ENCODE measurements at places on chromosomes 3 and 15. TPM values are rescaled to one million over a fixed set of nuclear protein-coding genes. Genes with fewer than 3 reads are reported as not detected.

GRCh38 chr3:32246079-32246675, 7.7 kb downstream of the CMTM8 start:
- peak; percentile 70 for DNase-seq

- DNase-seq, result no peak
These were observed 1.9 kb downstream of the SLC51A start for GRCh38 chr3:196218155-196218712.

DNA sequence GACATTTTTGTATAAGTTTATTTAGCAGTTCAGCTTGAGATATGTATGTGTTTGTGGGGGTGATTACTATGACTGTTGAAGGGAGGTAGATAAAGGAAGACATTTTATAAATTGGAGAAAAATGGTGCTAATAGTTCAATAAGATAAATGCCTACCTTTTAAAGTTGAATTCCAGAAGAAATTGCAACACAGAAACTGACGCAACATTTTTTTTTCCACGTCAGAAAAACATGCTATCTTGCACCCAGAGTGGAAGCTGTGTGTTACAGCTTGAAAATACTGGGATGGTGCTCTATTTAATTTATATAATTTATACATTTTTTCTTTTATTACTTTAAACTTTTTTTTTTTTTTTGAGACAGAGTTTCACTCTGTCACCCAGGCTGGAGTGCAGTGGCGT, 171.7 kb downstream of the WNT5A start:
- no peak for DNase-seq

The SEC11A gene
- 81.0 TPM for total RNA-seq

- no peak for DNase-seq
These were observed 11.6 kb downstream of the ANKRD34C start for GRCh38 chr15:79294075-79294474.

DNA sequence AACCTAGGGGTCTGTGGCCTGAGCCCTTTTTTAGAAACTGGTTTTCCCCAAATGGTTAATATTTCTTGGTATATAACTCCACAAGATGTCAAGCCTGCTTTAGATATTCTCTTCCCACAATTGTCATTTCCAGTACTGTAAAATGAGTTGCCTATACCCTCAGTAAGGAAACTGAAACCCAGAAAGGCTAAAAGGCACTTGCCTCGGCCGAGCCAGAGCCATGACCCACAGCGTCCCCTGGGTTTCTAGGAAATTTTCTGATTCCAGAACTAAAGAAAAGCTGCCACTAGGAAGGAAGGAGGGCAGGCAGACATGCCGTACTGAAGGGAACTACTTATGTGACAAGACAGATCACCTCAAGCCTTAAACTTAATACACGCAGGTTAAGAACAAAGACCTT, 59.1 kb downstream of the ATP8B4 start:
- DNase-seq, result no peak

The CPA3 gene
- 3.7 TPM for total RNA-seq

- peak; percentile 86 for DNase-seq
These were observed 26.0 kb downstream of the FBXW12 start for GRCh38 chr3:48397767-48398681.

The OR5K4 gene
- not detected for total RNA-seq

GRCh38 chr3:46868287-46868686, 5.0 kb upstream of the MYL3 start:
- no peak for DNase-seq

DNA sequence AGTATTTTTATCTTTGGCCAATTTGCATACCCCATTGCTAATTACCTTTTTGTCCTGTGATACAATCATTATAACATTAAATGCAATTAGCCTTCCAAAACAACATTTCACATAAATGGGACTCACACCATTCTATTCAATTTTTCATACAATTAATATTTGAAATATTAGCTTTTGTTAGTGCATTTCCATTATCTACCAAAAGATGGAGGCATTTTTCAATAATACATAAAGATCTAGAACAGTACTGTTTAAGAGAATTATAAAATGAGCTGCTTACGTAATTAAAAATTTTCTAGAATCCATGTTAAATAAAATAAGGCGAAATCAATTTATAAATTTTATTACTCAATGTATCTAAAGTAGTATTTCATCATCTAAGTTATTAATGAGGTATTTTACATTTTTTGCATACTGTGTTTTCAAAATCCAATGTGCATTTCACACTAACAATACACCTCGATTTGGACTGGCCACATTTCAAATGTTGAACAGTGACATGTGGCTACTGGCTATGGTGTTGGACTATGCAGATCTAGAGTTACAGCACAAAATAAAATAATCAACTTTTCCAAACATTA, 74.3 kb downstream of the TJP1 start:
- no peak for DNase-seq

The SUCNR1 gene
- 0.11 TPM for total RNA-seq

The PLA2G4D gene
- not detected for total RNA-seq

The GOLGA8H gene
- total RNA-seq, result 0.42 TPM

DNA sequence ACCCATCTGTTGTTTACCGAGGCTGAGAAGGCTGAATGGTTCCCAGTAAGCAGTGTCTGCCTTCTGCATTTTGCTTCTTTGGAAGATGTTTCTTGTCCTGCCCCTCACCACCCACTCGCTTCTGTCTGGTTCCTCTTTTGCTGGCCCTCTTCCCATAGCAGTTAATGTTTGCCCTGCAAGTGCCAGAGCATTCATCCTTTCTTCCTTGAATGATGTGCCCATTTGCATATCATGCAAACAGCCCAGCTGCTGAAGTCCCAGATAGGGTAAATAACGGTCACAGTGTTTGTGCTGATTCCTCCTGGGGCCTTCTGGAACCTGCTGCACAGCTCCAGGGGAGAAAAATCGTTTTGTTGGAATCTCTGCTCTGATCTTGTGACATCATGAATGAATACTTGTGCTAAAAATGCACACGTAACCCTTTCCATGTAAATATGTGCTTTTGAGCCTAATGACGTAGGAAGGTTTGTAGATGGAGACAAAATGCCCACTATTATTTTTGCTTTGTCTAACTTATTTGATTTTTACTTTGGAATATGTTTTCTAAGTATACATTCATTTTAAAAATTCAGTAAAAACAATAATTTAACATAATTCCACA, 381.0 kb downstream of the SOX2 start:
- DNase-seq, result no peak

DNA sequence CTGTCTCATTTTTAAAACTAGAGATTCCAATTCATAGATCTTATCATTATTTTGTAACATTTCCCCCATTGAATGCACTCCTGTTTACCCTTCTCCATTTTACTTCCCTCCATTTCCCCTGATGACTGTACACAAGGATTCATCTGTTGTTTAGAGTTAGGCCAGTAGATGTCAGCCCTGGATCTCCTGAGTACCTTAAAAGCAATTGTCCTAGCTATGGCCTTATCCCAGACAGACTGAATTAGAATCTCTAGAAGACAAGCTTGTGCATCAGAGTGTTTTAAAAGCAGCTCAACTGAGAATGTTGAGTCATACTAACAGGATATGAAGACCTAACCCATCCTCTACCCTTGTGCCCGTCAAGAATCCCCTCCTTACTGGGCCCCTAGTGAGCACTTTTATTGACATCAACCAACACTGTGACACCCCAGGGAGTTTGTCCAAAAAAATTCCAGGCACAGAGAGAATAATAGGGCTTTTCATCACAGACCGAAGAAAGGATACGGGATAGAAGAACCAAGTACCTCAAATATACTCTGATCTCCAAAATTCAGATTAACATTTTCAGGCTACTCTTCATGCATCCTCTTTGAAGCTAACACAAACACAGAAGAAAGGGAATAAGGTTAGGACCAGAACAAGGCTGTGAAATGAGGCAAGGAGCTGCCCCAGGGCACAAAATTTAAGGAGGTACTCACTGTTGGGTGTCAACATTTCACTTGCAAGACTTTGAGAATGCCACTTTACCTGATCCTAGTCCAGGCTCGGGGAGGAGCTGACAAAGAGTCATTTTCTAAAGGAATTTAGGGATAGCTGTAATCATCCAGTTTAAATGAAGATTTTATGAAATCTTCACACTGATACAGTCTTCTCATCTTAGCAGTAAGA, 17.1 kb downstream of the ZBED2 start:
- no peak for DNase-seq

The ARL6IP5 gene
- 116 TPM for total RNA-seq

DNA sequence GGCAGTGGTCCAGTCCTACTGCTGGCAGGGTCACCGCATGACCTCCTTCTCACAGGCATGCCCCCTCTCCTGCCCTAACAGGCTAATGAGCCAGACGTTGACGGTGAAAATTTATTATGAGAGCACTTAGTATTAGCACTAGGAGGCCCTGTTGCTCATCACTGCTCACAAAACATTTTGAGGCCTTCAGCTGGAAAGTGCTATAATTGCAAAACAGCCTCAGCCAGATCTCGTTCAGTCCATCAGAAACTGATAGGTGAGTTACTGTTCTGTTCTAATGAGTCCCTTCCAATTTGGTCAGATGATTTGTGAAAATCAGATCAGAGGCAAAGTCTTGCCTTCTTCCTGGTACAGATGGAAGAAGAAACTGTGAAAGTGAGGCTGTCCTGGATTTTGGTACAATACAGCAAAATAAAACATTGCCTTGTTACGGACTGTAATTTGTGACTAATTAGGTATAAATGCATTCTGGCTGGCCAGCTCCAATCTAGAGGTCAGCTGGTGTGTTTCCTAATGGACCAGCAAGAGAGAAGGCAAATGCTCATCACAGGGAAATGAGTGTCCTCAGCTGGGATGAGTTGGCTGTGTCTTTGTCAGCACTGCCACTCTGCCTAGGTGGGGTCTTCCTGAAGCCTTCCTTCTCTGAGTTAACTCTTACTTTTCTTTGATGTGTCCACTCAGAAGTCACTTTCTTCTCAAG, 316.8 kb downstream of the CHST2 start:
- DNase-seq, result no peak

The AHSG gene
- not detected for total RNA-seq

DNA sequence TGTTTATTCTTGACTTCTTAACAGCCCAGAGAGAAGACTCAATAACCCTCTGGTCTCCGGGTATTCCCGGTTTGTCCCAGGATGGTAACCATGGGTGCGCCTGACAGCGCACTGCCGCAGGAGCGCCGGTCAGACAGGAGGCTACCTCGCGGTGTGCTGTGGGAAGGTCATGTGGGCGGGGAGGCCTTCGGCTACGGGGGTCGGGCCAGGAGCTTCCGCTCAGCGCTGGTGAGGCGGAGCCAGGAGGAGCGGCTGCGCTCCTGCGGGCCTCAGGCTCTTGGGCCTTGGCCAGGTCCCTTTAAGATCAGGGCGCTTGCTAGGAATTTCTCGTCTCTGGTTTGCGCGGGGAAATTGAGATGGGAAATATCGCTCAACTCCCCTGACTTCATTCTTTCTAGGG, 182.3 kb upstream of the NDN start:
- DNase-seq, result no peak

- DNase-seq, result no peak
These were observed 15.8 kb downstream of the SPTSSB start for GRCh38 chr3:161355508-161355907.

The SLC28A1 gene
- not detected for total RNA-seq

The FANCD2 gene
- total RNA-seq, result 0.98 TPM

The COL6A5 gene
- total RNA-seq, result not detected

DNA sequence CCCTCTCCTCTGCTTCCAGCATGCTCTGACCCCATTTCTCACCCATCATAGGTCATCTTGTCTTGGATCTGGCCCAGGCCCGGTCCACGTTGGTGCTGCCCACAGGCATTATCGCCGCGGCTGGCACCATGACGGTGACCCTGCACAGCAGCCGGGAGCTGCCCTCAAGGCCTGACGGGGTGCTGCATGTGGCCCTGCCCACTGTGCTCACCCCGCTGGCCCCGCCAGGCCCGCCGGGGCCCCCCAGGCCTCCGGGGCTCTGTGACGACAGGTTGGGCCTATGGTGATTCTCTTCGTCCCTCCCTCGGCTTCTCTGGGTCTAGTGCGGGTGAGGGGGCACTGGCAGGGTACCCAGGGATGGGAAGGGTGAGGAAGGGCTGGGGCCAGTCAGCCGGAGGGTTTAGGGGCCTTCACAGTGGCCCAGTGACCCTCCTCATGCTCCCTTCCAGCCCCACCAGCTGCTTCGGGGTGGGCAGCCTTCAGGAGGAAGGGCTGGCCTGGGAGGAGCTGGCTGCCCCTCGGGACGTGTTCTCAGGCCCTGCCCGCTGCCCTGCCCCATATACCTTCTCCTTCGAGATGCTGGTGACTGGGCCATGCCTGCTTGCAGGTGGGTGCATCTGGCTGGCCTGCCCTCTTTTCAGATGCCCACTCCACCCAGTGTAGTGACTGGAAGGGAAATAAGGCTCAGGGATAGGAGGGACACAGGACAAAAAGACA, 3.9 kb downstream of the VWA5B2 start:
- no peak for DNase-seq

GRCh38 chr3:73273341-73273740, 211.9 kb downstream of the EBLN2 start:
- DNase-seq, result no peak

DNA sequence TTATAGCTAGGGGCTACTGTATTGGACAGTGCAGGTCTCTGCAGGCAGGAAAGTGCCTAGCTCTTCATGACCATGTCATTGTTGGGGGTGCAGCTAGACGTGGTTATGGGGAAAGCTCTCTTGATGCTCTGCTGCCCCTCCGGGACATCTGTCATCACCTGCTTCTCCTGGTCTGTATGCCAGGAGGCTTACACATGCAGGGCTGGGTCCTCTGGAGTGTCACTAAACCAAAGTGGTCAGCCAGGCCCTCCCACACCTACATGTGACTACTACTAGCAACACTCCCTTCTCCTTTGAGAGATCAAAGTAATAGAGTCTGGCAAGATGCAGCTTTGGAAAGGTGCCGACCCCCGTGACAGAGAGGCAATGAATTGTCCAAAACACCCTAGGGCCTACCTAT, 98.5 kb downstream of the SST start:
- DNase-seq, result no peak

The GPR149 gene
- not detected for total RNA-seq

The HTR3E gene
- total RNA-seq, result not detected

DNA sequence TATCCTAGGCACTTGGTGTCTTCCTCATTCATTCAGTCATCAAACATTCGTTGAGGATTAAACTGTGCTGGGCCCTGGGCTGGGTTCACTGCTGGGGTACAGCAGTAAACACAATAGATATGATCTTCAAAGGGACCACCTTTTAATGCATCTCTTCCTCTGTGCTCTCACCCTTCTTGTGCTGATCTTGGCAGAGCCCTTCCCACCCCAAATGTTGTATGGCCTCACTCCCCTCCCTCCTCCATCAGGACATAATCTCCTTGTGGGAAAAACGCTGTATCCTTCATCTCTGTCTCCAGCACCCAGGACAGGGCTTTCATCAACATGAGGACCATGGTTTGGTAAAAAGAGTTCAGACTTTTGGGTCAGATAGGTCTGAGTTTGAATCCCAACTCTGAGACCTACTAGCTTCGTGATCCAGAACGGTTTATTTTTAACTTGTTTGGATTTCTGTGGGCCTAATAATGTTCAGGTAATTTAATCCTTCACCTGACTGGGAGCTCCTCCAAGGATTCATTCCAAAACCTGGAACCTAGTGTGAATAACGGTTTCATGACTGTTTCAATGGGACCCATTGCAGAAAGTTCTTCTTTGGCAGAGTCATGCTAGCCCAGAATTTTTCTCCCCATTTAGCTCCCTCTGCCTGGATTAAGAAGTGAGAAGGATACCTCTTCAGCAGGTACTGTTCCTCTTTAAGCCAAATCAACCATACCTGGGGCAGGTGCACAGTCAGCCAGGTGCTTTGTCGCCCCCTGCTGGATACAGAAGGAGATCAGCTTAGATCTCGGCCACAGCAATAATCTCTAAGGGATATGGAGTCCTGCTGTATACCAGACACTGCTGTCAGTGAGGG, 5.2 kb upstream of the WNT7A start:
- peak; percentile 81 for DNase-seq
